ENCODE measurements at places on chromosomes 3 and 15.
A peak's percentile ranks its signal among the peaks of the same experiment; 100 is the strongest.

- DNase-seq, result no peak
These were observed 16.7 kb downstream of the HCN4 start for GRCh38 chr15:73352082-73352481.

GRCh38 chr3:157393113-157393512 is 43.5 kb upstream of the PTX3 start:
- no peak for DNase-seq

GRCh38 chr15:89118481-89118989 is 30.3 kb downstream of the ABHD2 start:
- no peak for DNase-seq

- no peak for DNase-seq
These were observed 4.0 kb downstream of the FBXL22 start for GRCh38 chr15:63601026-63601703.

- DNase-seq, result no peak
These were observed 2.7 kb downstream of the ARPP21 start for GRCh38 chr3:35641920-35642527.

DNA sequence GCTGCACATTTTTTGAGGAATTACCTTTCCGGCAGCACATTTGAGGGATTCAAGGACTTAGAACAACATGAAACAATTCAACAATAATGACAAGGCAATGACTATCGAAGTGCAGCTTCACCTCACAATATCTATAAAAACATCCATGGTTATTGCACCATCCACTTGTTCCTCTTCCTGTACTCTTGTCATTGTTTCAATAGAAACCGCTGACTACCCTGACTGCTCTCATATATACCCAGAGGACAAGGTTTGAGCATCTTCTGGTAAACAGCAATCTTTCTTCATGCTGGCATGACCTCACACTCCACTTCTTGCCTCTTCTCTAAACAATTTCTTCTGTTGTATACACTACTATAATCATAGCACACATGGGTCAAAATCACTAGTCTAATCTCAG is 864.9 kb downstream of the FHIT start:
- no peak for DNase-seq

DNA sequence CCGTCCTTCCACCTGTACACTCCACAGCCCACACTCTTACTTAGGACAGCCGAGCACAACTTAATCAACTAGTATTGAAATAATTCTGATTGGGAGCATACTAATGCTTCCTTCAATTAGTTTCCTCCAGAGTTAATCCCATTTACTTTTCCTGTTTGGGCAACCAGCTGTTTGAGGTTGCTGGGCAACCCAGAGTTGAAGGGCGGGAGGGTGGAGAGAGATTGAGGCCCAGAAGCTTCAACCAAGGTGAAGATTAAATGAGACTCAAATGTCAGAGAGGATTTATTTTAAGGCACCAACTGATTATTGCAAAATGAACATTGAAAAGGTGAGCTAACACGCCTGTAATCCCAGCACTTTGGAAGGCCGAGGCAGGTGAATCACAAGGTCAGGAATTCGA is 428.5 kb upstream of the SEMA6D start:
- no peak for DNase-seq

GRCh38 chr3:144590854-144591253 is 619.2 kb downstream of the DIPK2A start:
- DNase-seq, result no peak

- DNase-seq, result no peak
These were observed 541.7 kb upstream of the ZNF385D start for GRCh38 chr3:22292681-22293080.

GRCh38 chr3:123750659-123751420 is 133.3 kb downstream of the MYLK start:
- DNase-seq, result peak; percentile 46

DNA sequence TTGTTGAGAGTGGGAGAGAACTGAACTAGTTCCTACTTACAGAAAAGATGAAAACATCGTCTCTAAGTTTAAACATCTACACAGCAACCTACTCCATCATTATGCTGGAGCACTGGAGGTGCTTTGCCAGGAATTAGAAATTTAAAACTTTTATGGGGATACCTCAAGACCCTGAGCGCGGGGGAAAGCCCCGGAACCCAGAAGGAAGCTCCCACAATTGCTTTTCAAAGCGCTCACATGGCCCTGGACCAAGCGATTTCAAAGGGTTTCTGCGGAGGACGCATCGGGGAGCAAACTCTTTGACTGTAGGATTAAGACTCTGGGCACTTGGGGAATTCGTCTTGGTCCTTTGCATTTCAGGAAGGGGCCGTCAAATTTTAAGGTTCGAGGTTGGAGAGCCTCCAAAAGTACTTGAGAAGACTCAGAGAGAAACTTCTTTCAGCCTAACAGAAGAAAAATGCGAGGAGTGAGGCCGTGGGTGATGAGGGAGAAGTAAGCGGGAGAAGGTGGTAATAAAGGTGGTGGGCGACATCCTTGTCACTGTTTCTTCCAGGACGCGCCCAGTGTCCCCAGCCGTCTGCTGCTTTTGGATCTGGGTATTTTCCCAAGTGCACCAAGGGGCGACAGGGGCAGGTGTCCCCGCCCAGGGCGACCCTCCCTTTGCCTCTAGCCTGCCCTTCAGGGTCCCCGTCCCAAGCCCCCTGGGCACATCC is 591 bp downstream of the PROK2 start:
- DNase-seq, result no peak

DNA sequence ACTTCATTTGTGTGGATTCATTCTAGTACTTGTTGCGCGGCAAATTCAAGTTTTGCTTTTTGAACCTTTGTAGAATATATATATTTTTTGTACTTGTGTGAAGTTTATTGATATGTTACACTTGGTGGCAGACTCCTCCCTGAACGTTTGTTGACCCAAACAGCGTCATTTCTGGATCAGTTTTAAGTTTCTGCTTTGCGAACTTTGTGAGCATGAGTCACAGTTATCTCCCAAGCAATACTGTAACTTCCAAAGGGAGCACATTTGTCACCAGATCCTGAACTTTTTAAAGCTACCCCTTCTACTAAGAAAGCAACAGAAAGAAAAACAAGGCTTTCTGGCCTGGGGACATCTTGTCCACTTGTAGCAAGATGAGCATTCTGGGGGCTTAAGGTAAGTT is 74.8 kb upstream of the CACNA2D3 start:
- no peak for DNase-seq

DNA sequence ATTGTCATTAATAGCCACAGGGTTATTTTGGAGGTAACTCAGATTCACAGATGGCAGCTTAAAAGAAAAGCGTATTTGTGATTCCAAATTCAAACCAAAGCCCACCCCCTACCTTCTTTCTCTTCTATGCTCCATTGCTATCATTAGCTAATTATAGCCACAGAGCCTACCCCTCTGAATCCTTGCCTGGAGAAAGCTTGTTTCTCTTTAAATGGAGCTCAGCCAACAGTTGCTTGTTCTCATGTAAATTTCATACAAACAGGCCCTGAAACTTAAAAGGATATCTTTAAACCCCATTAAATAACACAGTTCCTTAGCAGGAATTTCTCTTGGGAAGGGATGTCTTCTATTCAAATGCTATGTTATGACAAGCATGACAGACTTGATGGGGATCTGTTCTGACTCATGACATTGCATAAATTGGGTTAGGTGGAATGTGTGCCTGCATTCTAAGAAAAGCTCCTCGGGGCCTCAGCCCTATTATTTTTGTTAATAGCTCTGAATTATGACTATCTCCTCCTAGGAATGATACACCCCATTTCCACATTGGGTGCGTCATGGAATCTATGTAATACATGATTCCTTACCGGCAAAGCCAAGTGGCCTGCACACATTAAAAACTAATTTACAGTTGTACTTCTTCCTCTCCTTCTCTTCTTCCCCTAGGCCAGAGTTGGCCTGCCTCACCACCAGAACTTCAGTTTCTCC is 265.8 kb downstream of the TAFA4 start:
- peak; percentile 22 for DNase-seq

- DNase-seq, result no peak
These were observed 223.8 kb downstream of the ADAMTS9 start for GRCh38 chr3:64463981-64464380.

- no peak for DNase-seq
These were observed 71.4 kb downstream of the TFDP2 start for GRCh38 chr3:142077859-142078500.

DNA sequence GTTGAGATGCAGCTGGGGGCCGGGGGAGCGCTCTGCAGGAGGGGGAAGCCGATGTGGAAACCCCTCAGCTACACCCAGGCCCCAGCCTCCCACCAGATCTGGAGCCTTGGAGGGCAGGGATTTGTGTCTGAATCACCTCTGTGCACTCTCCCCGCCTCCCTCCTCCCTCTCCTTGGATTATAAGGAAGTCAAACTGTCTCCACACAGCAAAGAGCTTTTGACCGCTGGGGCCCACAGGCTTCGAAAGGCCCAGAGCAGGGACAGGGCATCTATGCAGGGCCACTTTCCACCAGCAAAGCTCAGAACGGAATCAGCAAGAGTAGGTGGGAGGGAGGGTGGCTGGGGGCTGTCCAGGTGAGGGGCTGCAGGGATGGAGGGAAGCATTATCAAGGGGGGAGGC is 68.9 kb downstream of the IQSEC1 start:
- DNase-seq, result no peak

GRCh38 chr15:86494475-86494874 is 414.8 kb downstream of the AGBL1 start:
- DNase-seq, result no peak

GRCh38 chr15:33112541-33113105 is 81.9 kb downstream of the FMN1 start:
- no peak for DNase-seq

DNA sequence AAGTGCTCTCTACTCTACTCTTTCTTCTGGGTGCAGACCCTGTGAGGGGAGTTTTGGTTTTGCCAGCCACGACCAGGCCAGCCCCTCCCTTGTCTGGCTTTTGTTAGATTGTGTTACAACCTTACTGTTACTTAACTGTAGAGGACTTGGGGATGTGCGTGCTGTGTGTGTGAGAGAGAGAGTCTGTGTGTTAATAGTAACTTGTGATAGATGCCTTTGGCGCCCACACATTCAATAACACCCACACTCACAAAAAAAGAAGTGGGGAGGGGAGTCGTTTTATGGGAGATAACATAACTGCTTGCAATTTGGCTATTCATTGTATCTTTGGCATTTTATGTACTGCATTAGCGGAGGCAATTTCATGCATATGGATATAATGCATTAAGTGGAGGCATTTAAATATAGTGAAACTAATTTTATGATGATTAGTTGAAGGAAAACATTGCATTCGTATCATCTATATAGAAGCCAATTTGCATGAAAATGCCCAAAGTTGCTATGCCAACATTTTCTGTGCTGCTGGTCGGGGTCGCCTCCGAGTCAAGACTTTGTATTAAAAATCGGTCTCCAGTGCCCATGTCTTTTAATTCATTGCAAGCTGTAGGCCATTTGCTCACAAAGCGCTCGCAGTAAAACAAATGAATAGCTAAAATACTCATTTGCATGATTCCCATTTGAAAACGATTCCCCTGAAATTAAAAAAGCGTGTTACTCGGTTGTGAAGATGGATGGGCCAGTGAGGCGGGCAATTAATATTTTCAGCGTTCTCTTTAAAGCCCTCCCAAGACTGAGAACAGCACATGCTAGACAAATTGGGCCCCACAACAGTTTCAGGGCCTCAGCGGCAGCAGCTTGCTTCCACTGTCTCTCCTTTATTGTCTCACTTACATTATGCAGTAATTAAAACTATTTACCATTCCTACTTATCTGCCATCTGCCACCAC is 158.5 kb upstream of the SMAD3 start:
- DNase-seq, result no peak

- no peak for DNase-seq
These were observed 174.0 kb upstream of the TP63 start for GRCh38 chr3:189457201-189457607.

DNA sequence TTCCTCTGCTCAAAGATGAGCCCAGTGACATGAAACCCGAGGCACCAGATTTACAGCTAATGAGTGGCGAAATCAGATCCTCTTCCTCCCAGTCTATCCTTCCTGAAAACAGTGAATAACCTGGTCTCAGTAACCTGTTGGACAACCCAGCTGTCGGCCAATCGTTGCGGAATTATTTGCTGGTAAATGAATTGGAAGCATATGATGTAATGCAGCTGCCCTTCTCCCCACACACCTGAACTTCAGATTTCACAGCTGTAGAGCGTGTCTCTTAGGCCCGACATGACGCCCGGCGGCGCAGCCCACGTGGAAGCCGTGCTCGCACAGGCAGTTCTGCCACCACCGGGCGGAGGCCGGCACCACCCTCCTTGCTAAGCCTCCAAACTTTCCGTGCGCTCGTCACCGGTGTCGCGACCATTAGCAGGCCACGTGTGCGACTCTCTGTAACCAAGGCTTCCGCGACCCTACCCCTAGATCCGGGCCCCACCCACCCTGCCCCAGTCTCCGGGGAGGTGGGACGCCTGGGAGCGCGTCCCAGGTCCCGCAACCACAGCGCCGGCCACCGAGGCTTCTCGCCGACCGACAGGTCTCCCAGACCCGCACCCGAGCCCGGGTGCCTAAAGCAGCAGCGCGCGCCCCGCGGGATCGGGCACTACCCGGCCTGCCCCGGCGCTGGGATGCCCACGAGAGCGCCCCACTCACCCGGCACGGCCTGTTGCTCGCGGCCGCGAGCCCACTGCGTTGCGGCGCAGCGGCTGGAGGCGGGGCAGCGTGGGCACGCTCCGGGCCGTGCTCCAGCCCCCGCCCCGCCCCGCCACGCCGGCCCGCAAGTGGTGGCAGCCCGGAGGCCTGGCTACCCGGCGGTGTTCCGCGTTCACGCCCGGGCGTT is at the start of gene RIOX2:
TSS of gene RIOX2 (minus strand) at position 753 of the 889 bp plus-strand sequence. CDS start 4,838 bp downstream, outside the sequence.
- peak; percentile 25 for DNase-seq

GRCh38 chr3:40803311-40803710 is 278.6 kb downstream of the ZNF621 start:
- no peak for DNase-seq

DNA sequence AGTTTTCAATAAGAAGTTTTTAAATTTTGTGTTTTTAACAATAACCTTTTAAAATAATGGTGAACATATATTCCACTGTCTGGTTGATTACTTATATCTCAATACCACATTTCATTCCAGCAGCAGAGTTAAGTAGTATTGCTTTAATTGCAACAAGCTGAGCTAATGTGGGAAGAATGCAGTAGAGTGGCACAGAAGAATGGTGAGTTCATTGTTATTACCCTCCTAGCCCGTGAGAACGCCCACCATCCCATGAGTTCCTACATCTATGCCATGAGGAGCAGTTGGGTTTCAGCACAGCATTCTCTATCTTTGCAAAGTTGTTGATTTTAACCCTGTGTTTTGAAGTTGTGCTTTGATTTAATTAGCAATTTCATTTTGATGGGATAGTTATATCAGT is 17.8 kb upstream of the NR2E3 start:
- no peak for DNase-seq

DNA sequence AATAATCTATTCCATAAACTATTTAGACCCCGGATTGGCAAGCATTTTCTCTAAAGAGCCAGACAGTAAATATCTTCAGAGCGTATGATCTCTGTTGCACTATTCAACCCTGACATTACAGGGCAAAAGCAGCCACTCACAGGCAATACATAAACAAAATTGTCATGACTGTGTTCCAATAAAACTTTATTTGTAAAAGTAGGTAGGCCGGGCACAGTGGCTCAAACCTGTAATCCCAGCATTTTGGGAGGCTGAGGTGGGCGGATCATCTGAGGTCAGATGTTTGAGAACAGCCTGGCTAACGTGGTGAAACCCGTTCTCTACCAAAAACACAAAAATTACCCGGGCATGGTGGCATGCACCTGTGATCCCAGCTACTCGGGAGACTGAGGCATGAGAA is 66.5 kb downstream of the ADAMTS9 start:
- DNase-seq, result no peak
